Stimulated activated CD4-positive, alpha-beta T cell treated with anti-CD3 and anti-CD28 coated beads, Interleukin-4, amount 100 ng/mL, for 4 hours (primary cell): ENCODE measurements at places on chromosomes 16 and 17.

GRCh38 chr17:79353016-79353415, 257.8 kb downstream of the RBFOX3 start:
- DNase-seq, result no peak

DNA sequence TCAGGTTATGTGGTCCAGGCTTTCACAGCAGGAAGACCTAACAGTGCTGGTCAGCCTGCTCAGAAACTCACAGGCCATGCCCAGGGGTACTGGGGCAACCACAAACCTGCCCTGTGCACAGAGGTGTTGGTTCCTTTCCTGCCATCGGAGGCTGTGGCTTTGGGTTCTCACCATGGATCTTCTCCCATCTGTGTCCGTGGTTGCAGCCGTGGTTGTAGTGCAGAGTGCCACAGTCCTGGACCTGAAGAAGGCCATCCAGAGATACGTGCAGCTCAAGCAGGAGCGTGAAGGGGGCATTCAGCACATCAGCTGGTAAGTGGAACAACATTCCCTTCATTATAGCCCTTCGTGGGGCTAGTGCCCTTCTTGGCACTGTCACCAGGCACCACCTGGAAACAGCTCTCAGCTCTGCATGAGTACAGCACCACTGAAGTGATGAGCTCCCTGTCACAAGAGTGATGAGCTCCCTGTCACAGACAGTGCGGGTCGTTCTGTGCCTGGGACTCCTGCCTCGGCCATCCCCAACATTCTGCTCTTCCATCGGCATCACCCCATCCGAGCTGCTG, 2.0 kb downstream of the SNRNP25 start:
- DNase-seq, result no peak

- peak; percentile 14 for DNase-seq
Measured at GRCh38 chr16:4613636-4614570, 785 bp downstream of the UBALD1 start.

DNA sequence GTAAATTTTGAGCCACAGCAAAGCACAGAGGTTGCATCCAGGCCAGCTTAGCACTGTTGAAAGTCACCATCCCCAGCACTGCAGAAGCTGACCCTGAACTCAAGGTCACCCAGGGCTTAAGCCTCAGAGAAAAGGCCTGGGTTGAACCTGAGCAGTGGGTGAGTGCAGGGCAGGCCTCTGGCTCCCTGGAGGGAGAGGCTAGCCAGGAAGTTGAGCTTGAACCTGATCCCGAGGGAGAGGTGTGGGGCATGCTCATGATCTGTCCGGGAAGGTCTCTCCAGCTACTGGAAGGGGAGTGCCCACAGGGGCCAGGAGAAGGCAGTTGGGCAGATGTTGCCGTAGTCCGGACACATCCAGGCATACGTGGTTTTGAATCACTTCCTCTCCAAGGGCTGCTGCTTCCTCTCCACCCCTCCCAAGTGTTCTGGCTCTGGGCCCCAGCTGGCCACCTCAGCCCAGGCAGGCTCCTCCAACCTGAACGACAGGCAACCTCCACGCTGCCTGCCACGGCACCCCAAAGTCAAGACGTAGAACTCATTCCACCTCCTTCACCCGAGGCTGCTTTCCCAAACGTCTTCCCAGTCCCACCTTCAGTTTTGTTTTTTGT, 18.4 kb downstream of the CARHSP1 start:
- DNase-seq, result no peak

DNA sequence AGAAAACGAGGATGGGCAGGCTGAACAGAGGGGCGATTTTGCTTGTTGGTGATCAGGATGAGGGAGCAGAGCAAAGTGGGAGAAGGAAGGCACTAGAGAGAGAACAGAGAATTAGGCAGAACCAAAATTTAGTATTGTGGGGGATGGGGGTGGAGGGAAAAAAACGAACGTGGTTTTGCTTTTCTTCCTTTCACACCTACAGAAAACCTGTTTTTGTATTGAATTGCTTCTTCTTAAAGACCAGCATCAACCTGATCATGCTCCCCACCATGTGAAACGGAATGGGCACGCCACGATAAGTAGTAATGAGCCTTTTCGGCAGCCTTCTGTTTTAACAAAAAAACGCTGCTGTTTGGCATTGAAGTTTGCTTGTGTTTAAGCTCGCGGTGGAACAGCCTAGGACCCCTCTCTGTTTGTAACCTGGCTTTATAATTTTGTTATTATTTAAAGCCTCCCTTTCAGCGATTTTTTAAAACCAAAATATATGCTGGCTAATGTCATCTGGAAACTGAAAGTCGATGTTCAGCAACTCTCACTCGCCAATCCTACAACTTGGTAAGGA, 36.8 kb downstream of the ERCC4 start:
- DNase-seq, result no peak

- no peak for DNase-seq
Measured at GRCh38 chr16:55655381-55655896, 349 bp upstream of the SLC6A2 start.

- no peak for DNase-seq
Measured at GRCh38 chr17:49390548-49391324, 23.9 kb downstream of the PHB1 start.

DNA sequence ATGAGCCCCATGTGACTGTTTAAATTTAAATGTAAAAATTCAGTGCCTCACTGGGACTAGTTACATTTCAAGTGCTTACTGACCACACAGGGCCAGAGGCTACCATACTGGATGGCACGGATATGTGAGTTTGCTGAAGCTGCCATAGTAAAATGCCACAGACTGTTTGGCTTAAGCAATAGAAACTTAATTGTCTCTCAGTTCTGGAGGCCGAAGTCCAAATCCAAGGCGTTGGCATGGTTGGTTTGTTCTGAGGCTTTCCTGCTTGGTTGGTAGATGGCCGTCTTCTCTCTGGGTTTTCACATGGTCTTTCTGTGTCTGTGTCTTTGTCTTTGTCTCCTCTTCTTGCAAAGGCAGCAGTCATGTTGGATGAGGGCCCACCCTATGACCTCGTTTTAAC, 878.9 kb upstream of the RBFOX1 start:
- no peak for DNase-seq

GRCh38 chr16:10388988-10389387, 3.1 kb downstream of the ATF7IP2 start:
- DNase-seq, result no peak

- DNase-seq, result no peak
Measured at GRCh38 chr17:72099919-72100318, 20.9 kb upstream of the SOX9 start.

DNA sequence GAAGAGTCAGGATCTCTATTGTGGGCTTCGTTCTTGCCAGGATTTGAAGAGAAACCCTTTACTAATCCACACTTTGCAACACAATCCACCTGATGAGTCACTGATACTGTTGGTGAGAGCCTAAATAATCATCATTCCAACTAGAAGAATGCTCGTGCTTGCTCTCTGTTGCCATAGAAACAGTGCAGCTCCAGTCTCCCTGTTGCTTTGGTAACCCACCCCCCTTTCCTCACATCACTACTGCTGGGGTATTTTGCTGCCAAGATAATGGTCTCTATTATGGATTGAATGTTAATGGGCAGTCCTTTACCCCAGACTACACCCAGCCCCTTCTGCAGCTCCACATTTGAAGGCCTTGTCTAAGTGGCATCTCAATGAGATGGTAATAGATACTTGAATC, 190.4 kb downstream of the ABCC12 start:
- no peak for DNase-seq

DNA sequence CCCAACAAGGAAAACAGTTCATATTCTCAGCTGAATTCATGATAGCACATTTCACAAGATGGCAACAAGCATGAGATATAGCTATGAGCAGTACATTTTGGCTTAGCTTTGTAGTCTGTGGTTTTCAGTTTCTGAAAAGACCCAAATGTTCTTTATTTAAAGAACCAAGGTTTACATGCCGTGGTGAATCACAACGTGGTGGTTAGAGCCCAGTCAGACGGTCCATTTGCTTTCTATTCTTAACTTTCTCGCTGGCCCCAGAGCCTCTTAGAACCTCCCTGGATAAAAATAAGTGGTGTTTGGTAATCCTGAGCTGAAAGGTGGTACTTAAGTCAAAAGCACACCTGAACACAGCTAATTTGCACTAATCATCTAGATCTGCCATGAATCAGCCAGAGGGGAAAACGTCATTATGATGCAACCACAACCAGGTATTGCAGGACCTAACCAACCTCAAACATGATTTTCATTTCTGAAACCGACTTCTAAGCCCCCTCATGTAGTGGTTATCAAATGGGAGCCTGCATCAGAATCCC, 18.6 kb upstream of the HAPSTR1 start:
- DNase-seq, result no peak

DNA sequence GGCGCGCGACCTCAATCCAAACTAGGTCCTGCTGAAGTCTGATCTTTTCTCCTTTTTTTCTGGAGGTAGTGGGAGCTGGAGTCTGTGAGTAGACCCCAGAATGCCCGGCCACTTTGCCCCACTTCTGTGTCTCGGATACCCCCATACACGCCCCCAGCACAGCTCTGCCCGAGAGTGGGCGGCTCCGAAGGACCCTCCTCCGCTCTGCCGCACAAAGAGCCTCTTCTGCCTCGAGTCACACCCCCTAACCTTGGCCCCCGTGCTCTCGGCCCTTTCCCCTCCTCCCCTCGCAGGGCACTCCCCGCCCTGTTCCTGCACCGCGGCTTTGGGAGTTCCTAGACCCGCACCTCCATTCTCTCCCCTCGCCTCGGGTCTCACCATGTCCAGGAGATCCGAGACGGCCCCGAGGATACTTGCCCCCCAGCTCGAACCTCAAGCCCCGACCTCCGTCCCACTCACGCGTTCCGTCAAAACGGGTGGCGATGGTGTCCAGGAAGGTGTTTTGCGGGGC, 476 bp downstream of the KCNH4 start:
- DNase-seq, result peak; percentile 7

GRCh38 chr17:4537451-4538235, 17.5 kb downstream of the MYBBP1A start:
- DNase-seq, result no peak

DNA sequence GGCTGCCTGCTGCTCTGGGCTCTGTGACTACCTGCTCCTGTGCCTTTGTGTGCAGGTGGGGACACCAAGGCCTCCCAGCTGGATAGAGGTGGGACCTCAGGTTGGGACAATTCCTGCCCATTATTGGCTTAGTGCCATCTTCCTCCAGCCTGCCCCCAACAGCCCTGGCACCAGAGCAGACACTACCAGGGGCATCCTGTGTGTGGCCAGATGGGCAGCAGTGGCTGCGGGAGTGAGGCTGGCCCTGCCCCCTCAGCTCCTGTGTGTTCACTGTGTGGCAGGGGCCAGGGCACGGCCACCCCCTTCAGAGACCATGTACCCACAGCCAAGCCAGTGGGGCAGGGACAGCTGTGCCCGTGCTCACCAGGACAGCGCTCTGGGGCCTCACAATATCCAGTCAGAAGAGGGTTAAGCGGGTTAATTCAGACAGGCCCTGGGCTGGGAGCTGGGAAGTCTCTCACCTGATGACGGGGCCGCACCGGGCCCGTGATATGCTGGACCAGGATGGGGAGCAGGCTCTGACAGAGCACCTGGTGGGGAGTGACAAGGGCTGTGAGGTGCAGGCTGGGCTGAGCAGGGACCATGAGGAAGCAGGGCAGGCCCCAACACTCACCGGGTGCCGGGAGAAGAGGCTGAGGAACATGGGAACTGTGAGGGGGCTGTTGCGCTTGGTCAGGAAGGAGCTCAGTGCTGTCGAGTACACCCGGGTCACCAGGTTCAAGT, 13.0 kb downstream of the MYBBP1A start:
- DNase-seq, result no peak

- DNase-seq, result no peak
Measured at GRCh38 chr16:52469775-52470174, 77.2 kb downstream of the TOX3 start.

DNA sequence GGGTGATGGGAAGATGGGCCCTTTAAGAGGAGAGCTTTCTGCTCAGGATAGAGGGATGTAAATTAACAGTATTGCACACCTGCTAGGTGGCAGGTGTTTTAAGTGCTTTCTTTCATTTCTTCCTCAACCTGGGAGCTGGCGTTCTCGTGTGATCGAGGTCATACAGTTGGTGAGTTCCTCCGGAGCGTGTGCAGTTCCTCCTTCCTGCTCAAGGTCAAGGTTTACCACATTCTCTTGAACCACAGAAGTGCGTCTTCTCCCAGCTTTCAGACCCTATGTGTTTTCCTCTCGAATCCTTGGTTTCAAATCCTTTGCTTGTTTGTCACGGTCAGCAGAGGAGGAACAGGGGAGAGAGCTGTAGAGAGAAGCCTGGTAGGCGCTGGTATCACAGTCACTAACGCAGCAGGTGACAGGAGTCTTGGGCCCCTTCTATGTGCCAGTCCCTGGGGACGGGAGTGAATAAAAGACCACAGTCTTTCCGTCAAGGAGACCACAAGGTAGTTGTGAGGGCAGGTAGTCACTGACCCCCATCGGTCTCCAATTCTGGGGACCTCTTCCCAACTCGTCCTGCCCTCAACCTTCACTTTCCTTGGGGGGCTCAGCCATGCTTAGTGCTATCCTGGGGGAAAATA, 791 bp downstream of the DNAI2 start:
- DNase-seq, result no peak

DNA sequence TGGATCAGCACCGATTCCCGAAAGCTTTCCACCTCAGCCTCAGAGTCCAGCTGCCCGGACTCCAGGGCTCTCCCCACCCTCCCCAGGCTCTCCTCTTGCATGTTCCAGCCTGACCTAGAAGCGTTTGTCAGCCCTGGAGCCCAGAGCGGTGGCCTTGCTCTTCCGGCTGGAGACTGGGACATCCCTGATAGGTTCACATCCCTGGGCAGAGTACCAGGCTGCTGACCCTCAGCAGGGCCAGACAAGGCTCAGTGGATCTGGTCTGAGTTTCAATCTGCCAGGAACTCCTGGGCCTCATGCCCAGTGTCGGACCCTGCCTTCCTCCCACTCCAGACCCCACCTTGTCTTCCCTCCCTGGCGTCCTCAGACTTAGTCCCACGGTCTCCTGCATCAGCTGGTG, 15.0 kb downstream of the CD300LG start:
- no peak for DNase-seq

DNA sequence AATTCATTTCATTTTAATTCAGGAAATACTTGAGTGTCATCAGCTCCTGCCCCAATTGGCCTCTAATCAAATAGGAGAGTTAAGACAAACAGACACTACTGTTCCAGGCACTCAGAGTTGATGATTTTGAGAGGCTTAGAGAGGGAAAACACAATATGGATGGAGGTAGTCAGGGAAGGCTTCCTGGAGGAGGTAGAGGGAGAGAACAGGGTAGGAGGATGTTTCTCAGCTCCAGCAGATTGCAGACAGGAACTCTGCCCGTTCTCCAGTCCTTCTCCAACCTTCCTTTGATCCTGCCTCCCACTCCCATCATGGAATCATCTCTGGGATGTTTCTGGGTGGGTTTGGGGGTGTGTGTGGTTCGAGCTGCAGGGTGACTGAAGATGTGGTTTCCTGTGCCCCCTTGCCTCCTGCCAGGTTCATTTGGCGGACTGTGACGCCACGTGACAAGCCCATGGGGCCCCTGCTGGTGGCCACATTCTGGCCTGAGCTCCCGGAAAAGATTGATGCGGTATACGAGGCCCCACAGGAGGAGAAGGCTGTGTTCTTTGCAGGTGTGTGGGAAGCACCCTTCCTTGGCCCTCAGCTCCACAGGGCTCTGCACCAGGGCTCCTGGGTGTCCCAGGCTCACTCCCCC, 12.2 kb upstream of the LPCAT2 start:
- no peak for DNase-seq

GRCh38 chr17:60695960-60696359, 18.3 kb downstream of the BCAS3 start:
- DNase-seq, result no peak

GRCh38 chr16:1630450-1631213, 18.5 kb downstream of the CRAMP1 start:
- no peak for DNase-seq
